ENCODE measurements at places on chromosomes 1 and 21. TPM values are rescaled to one million over a fixed set of nuclear protein-coding genes. Genes with fewer than 3 reads are reported as not detected.

DNA sequence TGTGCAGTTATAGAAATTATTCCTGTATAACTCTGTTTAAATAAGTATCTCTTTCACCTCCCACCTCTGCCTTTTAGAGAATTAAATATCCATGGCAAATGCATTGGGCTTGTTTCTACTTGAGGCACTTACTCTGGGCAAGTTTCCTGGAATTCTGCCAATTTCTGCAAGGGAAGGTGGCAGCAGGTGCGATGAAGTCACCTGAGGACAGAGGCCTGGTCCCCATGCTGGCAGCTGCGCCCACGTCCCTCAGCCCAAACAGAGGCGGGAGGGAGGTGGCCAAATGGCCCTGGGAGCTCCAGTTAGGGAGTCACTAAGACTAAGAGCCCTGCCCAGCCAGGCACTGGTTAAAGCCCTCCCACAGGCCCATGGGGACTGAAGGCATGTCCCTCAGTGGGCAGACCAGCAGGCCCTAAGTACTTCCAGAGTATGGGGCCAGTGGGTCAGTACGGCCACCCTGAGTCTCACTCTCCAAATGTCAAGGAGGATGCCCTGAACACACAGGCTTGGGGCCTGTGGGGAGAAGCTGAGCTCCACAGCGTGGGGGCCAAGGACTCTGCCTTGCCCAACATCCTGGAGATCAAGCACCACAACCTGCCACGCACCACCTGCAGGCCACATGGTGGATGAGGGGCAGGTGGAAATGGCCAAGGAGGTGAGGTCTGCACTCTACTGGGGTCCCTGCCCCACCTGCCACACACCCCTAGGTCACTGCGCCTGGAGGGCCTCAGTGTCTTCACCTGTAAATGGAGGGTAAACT lies 19.4 kb downstream of the ACOT7 start:
- H3K27ac ChIP-seq, result no peak overlapping the region
- DNase-seq, result no peak
- 0 out of 2 replicates have a peak, but pooled peaks cover 4% of the 10 kb centered on the region for H3K4me1 ChIP-seq
- H3K36me3 ChIP-seq, result no peaks in the 10 kb centered on the region
- no peaks in the 10 kb centered on the region for H3K27me3 ChIP-seq

DNA sequence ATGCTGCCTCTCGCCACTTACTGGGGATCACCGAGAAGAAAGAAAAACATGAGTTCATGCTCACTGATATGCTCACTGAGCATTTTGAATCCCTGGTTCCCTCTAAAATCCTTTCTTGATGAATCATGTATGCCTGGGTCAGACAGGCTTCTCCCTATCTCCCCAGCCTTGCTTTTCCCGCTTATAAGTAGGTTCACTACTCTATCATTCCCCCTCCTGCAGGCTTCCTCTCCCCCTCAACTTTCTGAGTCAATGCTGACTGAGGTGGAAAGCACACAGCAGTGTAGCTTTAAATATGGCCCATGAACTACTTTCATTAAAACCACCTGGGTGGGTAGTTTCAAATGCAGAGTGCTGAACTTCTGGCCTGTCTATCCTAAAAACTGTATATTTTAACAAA lies 41.7 kb downstream of the FMO4 start:
- no peaks in the 10 kb centered on the region for H3K36me3 ChIP-seq
- H3K27me3 ChIP-seq, result no peaks in the 10 kb centered on the region
- H3K27ac ChIP-seq, result no peak overlapping the region
- DNase-seq, result no peak

DNA sequence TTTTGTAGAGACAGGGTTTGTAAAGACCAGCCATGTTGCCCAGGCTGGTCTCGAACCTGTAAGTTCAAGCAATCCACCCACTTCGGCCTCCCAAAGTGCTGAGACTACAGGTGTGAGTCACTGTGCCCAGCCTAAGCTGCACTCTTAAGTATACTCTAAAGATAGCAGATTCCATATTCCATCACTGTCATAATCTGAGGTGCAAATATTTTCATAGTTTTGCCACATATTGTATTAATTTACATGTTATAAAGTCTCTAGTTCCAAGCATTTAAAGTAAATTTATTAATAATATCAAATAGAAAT lies 121.3 kb downstream of the HFM1 start:
- no peak overlapping the region for H3K4me3 ChIP-seq
- DNase-seq, result no peak
- H3K36me3 ChIP-seq, result no peaks in the 10 kb centered on the region
- no peaks in the 10 kb centered on the region for H3K27me3 ChIP-seq
- H3K27ac ChIP-seq, result no peak overlapping the region

DNA sequence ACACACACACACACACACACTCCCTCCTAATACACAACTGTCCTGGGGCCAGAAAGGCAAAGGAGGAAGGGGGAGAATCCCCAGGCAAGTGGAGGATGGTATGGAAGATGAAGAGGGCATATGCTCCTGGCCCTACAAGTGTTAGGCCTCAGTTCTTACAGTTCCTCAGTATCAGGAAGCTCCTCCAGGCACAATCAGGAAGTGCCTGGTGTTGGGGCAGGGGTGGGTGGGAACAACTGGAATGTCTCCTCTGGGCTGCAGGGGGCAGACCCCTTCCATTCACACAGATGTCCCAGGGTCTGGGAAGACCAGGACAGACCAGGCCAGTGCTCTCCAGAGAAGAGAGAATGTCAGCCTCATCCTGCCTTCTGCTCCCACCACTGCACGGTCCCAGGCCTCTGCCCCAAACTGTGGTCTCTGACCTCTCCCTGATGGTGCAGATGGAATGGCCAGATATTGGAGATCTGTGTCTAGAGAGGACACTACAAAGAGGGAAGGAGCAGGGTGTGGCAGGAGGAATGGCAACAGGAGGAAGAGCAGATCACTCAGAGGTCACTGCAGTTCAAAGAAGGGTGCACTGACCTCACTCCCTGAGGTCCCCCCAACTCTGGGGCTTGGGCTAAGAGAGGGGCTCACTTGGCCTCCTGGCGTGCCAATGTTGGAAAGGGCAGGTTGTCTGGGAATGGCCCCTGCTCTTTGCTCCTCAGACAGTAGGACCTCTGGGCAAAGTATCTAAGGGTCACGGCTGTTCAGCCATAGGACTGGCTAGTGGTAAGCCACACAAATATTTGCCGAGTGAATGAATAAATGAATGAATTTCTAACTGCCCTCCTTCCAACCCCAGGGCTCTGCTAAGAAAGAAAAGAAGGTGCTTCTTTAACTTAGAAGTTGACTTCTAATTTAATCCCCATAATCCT lies 2.5 kb upstream of the DENND2D start:
- H3K27me3 ChIP-seq, result no peaks in the 10 kb centered on the region
- H3K36me3 ChIP-seq, result no peaks in the 10 kb centered on the region
- DNase-seq, result no peak
- H3K4me1 ChIP-seq, result peaks cover 34% of the 10 kb centered on the region
- H3K27ac ChIP-seq, result peak overlapping the region; percentile 49
- H3K4me3 ChIP-seq, result peak overlapping the region; percentile 54

DNA sequence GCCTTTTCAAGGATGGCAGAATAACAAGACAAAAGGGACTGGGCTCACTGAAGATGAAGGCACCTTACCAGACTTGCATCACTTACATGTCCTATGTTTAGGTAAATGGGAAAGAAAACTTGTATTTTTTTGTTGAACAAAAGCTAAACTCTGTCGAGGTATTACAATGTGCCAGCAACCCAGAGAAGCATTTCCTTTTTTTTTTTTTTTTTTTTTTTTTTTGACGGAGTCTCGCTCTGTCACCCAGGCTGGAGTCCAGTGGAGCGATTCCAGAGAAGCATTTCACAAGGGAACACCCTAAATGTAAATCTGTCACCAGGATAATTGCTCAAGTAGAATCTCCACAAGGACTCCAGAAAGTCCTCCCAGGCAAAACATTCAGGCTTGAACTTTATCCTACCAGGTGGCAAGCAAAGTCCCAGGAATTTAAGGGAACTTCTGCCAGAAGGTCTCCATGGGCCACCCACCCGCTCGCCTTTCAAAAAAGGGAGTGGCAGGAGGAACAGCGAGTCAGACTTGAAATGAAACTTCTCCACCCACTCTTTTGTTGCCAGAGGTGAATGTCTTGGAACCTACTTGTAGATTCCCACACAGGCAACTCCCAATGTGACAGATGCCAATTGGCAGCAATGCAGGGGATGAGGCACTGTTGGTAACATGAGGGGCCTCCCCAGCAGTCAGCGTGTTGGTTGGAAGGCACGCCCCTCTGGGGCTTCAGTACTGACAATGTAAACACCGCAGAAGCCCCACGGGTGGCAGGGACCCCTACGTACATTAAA lies 125.0 kb downstream of the TIAM1 start:
- no peak overlapping the region for H3K27ac ChIP-seq
- no peak overlapping the region for H3K4me3 ChIP-seq
- no peaks in the 10 kb centered on the region for H3K27me3 ChIP-seq
- no peaks in the 10 kb centered on the region for H3K36me3 ChIP-seq
- H3K4me1 ChIP-seq, result no peaks in the 10 kb centered on the region

GRCh38 chr1:202697038-202697437 lies 13.2 kb downstream of the SYT2 start:
- H3K36me3 ChIP-seq, result no peaks in the 10 kb centered on the region
- H3K27ac ChIP-seq, result no peak overlapping the region
- DNase-seq, result no peak
- H3K4me1 ChIP-seq, result no peaks in the 10 kb centered on the region

DNA sequence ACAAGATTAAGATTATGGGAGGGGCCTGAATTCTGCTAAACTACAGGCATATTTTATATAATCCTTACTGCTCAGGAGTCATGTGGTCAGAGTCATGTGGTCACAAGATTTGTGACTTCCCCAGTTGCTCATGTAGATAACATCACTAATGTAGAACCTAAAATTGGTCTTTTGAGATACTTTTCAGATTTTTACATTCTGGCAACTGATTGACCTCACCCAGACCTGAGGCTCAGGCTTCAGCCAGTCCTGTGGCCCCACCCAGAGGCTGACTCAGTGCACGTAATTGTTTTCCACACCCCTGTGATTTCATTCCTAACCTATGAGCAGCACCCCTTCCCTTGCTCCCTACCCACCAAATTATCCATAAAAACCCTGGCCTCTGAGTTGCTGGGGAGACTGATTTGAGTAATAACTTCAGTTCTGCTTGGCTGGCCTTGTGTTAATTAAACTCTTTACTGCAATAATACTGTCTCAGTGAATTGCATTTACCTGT lies 41.7 kb upstream of the ZNF326 start:
- DNase-seq, result peak; percentile 48
- H3K4me1 ChIP-seq, result peaks cover 52% of the 10 kb centered on the region
- H3K27ac ChIP-seq, result no peak overlapping the region
- no peaks in the 10 kb centered on the region for H3K27me3 ChIP-seq
- no peaks in the 10 kb centered on the region for H3K36me3 ChIP-seq

GRCh38 chr1:169802888-169803287 lies 8.2 kb upstream of the METTL18 start:
- no peak overlapping the region for H3K4me3 ChIP-seq
- no peaks in the 10 kb centered on the region for H3K4me1 ChIP-seq
- no peaks in the 10 kb centered on the region for H3K36me3 ChIP-seq
- DNase-seq, result no peak
- H3K27ac ChIP-seq, result no peak overlapping the region

DNA sequence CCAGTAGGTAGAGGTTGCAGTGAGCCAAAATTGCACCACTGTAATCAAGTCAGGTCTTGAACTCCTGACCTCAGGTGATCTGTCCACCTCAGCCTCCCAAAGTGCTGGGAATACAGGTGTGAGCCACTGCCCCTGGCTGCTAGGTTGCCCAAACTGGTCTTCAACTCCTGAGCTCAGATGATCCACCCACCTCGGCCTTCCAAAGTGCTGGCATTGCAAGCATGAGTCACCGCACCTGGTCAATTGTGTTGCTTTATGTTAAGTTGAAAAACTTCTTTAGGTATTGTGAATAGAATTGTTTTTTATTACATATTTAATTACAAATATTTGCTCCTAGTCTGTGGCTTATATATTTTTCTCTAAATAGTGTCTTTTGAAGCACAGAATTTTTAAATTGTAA lies 80.5 kb downstream of the PRKAB2 start:
- H3K27ac ChIP-seq, result no peak overlapping the region
- peaks cover 9% of the 10 kb centered on the region for H3K4me1 ChIP-seq
- H3K36me3 ChIP-seq, result no peaks in the 10 kb centered on the region
- H3K27me3 ChIP-seq, result no peaks in the 10 kb centered on the region
- no peak overlapping the region for H3K4me3 ChIP-seq

GRCh38 chr1:178189814-178190213 lies 95.9 kb downstream of the RASAL2 start:
- DNase-seq, result peak; percentile 60
- no peaks in the 10 kb centered on the region for H3K36me3 ChIP-seq
- H3K27ac ChIP-seq, result no peak overlapping the region
- H3K4me1 ChIP-seq, result peaks cover 10% of the 10 kb centered on the region
- H3K4me3 ChIP-seq, result no peak overlapping the region

GRCh38 chr1:147579934-147580537 lies 38.7 kb downstream of the BCL9 start:
- peak overlapping the region; percentile 46 for H3K27ac ChIP-seq
- no peak overlapping the region for H3K4me3 ChIP-seq
- H3K36me3 ChIP-seq, result no peaks in the 10 kb centered on the region
- H3K27me3 ChIP-seq, result no peaks in the 10 kb centered on the region
- peaks cover 38% of the 10 kb centered on the region for H3K4me1 ChIP-seq

- no peaks in the 10 kb centered on the region for H3K27me3 ChIP-seq
- peaks cover 47% of the 10 kb centered on the region for H3K4me1 ChIP-seq
- no peak overlapping the region for H3K27ac ChIP-seq
- no peak overlapping the region for H3K4me3 ChIP-seq
- no peaks in the 10 kb centered on the region for H3K36me3 ChIP-seq
Observed at GRCh38 chr1:165855010-165855838, 27.8 kb downstream of the UCK2 start.

GRCh38 chr1:15425958-15426357 lies 12.3 kb upstream of the CTRC start:
- peaks cover under 1% of the 10 kb centered on the region for H3K36me3 ChIP-seq
- no peak for DNase-seq
- H3K27me3 ChIP-seq, result no peaks in the 10 kb centered on the region
- peaks cover 15% of the 10 kb centered on the region for H3K4me1 ChIP-seq
- no peak overlapping the region for H3K4me3 ChIP-seq

- no peak for DNase-seq
- H3K27ac ChIP-seq, result no peak overlapping the region
- no peak overlapping the region for H3K4me3 ChIP-seq
Observed at GRCh38 chr1:48470481-48470855, 1.5 kb downstream of the SPATA6 start.

DNA sequence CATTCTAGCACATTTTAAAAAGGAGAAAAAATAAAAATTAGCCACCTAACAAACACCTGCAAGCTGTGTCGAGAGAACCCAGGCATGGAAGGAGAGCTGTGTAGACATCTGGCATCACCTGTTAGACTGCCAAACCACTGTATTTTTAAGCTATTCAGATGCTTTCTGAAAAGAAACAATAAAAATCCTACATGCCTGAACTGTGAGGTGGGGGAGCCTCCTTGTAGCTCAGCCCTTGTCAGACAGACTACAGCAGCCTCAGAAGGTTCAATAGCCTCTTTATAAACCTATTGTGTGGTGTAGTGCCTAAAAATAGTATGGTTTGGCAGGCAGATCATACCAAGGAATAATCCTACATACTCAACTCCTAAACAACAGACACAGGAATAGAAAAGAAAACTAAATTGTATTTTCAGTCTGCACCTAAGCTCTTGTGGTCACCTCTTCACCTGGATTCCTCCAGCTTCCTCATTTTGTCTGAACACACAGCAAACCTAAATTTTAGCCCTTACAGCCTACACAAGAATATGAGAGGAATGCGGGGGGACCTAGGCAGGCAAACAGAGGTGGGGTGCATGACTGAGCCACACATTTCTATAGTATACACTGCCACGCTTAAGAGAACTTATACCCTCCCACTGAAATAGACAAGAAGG lies 67.0 kb downstream of the SIPA1L2 start:
- H3K36me3 ChIP-seq, result no peaks in the 10 kb centered on the region
- no peaks in the 10 kb centered on the region for H3K27me3 ChIP-seq
- no peak for DNase-seq

Gene SEMA4A
- 0.52 TPM for total RNA-seq

Gene APOBEC4
- total RNA-seq, result not detected

Gene OR2L2
- total RNA-seq, result 0.16 TPM

Gene B3GALT5
- 0.18 TPM for total RNA-seq

Gene CAMK1G
- total RNA-seq, result not detected

Gene SMYD2
- total RNA-seq, result 161 TPM

Gene C1orf87
- not detected for total RNA-seq

Data from Caco-2 (cell line).